ENCODE measurements at places on chromosomes 16 and 17.
A peak's percentile ranks its signal among the peaks of the same experiment; 100 is the strongest.

DNA sequence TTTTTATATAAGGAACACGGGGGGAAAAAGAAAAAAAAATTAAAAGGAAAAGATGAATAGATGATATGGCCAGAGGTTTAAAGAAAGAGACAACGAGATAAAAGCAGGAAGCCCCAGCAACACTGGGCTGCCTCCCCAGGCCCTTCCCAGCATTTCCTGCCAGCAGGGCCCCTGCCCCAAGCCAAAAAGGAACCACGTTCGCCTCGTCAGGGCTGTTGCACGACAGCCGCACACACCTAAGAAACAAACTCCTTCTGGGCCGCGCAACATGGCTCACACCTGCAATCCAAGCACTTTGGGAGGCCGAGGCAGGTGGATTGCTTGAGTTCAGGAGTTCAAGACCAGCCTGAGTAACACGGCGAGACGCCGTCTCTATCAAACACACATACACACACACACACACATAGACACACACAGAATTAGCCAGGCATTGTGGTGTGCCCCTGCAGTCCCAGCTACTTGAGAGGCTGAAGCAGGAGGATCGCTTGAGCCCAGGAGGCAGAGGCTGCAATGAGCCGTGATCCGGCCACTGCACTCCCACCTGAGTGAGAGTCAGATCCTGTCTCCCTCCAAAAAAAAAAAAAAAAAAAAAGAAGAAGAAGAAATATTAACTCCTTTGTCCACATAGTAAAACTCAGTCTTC, 83.0 kb downstream of the ANKRD11 start:
- DNase-seq: no peak

DNA sequence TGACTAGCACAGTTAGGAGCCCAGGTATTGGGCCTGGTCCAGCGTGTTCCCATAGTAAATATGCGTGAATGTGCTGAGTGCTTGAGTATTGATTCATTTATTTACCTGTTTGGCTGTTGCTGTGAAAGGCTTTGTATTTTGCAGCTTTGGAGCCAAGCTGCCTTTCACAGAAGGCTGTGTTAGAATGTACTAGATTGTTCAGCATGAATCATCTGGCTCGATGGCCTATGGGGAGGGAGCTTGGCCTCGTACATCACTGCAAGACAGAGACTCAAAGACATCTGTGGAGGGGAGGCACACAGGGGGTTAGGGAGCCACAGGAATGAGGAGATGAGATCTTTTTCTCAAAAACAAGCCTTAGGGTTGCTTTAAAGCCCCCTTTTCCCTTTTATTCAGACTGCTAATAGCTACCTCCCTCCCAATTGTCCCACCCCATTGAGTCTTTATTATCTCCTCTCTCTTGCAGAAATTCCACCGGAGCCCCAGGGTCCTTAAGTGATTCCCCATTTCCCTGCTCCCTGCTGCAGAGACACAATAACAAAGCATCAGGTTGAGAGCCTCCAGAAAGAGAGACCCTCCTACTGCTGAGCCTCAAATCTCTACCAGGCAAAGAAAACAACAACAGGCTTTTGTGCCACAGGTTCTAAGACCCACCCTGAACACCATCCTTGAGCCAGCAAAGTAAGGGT, 307.2 kb downstream of the ABCC12 start:
- DNase-seq: no peak

- DNase-seq: no peak
Observed at GRCh38 chr17:67994817-67995569, 1.3 kb downstream of the C17orf58 start.

- DNase-seq: no peak
Observed at GRCh38 chr16:12097523-12098428, 121.2 kb downstream of the SNX29 start.

- no peak for DNase-seq
Observed at GRCh38 chr17:78325076-78325687, 34.7 kb downstream of the SOCS3 start.

GRCh38 chr16:27334838-27335237, 21.1 kb downstream of the IL4R start:
- DNase-seq: no peak

DNA sequence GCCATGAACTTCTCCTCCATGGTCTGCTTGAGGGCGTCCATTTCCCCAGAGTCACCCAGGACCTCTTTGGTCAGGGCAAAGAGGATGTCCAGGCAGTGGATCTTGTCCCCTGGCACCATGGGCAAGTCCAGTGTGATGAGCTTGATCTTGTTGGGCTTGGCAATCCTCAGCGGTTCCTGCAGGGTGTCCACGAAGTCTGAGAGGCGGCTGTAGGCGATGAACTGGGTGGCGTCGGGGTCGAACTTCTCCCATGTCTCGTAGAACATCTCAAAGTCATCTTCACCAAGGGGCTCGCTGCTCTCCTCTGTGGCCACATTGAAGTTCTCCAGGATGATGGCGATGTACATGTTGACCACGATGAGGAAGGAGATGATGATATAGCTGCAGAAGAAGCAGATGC, 9.0 kb upstream of the CD79B start:
- no peak for DNase-seq

DNA sequence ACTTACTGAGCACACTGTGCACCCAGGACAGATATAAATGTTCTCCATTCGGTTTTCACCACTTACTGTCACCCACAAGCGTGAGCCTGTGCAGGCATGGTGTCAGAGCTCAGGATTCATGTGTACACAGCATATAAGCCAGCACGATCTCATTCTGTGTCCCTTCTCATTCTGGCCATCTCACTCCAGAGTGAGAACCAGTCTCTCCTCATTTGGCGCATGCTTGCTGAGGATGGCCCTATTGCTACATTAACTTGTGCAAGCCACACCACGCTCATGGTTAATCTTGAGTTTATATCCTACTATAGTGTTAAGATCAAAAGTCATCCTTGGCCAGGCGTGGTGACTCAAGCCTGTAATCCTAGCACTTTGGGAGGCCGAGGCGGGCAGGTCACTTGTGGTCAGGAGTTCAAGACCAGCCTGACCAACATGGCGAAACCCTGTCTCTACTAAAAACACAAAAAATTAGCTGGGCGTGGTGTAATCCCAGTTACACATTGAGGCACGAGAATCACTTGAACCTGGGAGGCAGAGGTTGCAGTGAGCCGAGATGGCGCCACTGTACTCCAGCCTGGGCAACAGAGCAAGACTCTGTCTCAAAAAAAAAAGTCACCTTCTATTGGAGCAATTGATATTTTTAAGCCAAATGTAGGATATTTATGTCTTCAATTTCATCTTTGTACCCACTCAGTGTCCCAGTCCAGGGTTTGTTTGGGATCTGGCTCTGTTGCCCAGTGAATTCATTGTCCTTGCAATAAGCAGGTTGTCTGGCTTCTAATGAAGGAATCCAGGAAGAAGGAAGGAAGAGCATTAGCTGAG, 20.9 kb downstream of the SOCS1 start:
- no peak for DNase-seq

- no peak for DNase-seq
Observed at GRCh38 chr17:17502741-17503565, 6.8 kb upstream of the RASD1 start.

DNA sequence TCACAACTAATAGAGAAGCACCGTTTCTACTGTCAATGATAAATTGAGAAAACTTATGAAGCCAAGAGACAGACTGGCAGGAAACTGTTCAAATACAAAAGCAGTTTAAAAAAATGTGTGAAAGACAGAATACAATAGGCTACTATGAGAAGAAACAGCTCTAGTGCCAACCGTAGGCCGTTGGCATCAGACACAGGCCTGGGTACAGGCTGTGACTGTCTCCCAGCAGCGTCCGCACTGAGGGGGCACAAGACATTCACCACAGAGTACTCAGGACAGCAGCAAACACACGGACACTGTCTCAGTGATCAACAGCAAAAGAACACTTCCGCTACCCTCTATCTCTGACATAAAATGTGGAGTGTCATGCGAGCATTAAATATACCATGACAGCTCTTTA, 7.8 kb upstream of the C1QBP start:
- no peak for DNase-seq

DNA sequence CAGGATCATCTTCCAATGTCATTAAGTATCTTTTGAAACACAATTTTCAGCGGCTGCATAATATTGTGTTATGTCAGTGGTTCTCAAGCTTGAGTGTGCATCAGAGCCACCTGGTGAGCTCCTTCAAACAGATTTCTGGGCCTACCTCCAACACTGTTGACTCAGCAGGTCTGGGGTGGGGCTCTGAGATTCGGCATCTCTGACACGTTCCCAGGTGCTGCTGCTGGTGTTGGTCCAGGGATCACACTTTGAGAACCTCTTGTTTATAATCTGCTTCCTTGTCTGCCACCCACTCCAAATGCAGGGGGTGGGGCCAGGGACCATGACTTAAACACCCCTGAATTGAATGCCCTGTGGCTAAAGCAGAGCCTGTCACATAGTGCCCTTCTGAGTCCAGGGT, 73.8 kb upstream of the HNF1B start:
- peak; percentile 50 for DNase-seq

- no peak for DNase-seq
Observed at GRCh38 chr16:63581570-63581969, 1540.3 kb downstream of the CDH11 start.

DNA sequence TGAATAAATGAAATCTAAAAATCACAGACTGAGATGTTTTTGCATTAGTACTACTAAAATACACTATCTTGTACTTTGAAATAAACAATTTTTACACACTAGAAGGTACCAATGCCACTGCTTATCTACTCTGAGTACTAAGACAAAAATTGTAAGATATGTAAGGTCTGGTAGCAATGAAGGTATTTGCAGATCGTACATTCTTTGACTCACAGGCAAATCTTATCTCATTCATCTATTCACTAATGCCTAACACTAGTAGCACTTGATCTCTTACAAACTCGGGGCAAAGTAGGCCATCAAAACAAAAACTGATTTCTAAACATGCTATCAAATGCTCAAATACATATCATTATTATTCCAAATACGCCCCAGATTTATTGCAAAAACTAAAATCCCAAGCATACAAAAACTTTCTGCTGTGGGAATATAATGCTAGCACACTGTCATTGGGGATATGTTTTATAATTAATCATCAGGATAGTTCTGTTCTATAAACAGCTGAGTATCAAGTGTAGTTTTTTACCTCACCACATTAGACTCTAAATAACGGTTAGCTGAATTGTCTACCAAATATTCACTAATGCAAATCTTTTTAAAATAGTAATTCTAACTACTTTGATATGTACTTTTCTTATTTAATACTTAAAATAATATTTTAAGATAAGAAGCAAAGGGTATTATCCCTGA, 68.0 kb downstream of the MED13 start:
- DNase-seq: no peak

- DNase-seq: no peak
Observed at GRCh38 chr17:28749516-28750177, 5.8 kb downstream of the TRAF4 start.

DNA sequence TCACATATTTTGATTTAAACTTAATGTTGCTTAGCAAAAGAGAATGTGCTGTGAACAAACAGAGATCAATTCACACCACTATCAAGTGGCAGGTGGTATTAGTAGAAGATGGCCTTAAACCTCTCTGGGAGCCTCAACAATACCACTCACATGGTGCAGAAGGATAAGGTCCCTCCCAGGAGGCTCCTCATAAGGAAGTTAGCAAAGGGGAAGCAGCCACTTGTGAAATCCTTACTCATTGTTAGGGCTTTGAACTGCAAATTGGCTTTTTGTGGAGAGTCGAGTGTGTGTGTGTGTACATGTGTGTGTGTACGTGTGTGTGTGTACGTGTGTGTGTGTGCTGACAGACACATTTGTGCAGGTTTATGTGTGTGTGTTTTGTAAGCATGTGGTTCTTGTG, 48.9 kb upstream of the ASIC2 start:
- no peak for DNase-seq

DNA sequence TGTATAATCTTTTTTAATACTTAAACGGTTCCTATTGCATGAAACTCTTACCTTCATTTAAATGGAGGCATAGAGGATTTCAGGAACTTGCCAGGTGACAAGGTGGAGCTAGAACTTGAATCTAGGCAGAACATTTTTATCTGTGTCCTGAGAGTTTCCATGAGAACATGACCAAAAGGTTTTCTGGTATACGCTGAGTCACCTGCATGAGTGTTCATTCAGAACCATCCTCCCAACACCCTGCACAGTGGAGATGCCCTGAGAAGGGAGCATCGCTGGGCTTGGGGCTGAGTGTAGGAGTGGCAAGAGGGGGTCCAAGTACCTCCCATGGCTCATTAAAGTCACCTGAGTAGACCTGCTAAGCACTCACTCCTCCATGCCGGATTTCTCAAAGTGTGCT, 169.7 kb upstream of the CACNG5 start:
- no peak for DNase-seq

- DNase-seq: peak; percentile 75
Observed at GRCh38 chr17:73069164-73069770, 23.2 kb downstream of the SLC39A11 start.

DNA sequence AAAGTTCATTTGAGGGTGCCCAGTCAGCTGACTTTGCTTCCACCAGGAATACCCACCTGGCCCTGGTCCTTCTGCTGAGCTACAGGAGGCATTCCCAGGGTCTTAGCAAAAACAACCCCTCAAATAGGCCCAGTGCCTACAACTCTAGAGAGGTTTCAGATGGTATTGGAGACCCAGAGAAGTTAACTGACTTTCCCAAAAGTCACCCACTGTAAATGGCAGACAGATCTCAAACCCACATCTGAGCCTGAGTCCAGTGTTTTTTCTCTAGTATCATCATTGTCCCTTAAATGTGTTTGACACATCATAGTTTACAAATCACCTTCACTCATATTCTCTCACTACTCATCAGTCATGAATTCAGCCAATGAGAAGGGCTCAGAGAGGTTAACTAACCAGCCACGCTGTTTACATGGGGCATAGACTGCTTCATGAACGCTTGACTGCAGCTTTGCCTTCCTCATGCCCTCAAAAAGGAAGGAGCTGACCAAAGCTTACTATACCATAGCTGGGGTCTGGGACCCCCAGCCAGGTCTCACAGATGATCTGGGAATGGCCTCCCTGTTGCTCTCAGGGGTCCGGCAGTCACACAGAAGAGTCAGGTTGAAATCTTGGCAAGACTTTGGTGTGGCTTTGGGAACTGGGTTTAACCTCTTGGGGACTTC, 3.7 kb downstream of the PHOSPHO1 start:
- DNase-seq: no peak

- DNase-seq: peak; percentile 67
Observed at GRCh38 chr17:8151120-8151640, 1.0 kb downstream of the PER1 start.

GRCh38 chr17:81164371-81165245, 699 bp upstream of the PVALEF start:
- DNase-seq: peak; percentile 38

DNA sequence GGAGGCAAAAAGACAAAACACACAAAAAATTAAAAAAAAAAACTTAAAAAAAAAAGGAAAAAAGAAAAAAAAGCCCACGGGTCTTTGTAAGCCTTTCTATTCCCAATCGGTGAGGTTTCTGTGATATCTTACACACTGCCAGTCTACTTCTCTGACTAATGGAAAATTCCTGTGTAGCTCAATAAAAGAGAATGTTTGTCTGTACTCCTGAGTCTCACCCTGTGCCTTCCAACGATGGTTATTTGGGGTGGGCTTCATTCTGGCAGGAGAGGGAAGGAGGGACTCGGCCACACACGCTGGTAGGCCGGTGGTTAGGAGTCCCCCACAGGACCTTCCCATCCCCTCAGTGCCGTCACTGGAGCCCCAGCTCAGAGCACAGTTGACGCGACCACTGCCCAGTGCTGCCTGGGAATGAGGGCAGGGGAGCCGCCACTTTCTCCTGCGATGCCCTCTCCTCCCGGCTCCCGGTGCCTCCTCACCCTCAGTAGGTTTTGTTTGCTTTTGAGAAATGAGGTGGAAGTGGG, 68.0 kb downstream of the AMFR start:
- DNase-seq: no peak
